ENCODE measurements at places on chromosomes 1 and 21. TPM values are rescaled to one million over a fixed set of nuclear protein-coding genes. Genes with fewer than 3 reads are reported as not detected.
A peak's percentile ranks its signal among the peaks of the same experiment; 100 is the strongest.

PRKAA2 gene
- 29.3 TPM for total RNA-seq

ZNF669 gene
- 7.6 TPM for total RNA-seq

- no peak for ATAC-seq
Observed at GRCh38 chr1:156431769-156432668, 63.0 kb downstream of the RHBG start.

DNA sequence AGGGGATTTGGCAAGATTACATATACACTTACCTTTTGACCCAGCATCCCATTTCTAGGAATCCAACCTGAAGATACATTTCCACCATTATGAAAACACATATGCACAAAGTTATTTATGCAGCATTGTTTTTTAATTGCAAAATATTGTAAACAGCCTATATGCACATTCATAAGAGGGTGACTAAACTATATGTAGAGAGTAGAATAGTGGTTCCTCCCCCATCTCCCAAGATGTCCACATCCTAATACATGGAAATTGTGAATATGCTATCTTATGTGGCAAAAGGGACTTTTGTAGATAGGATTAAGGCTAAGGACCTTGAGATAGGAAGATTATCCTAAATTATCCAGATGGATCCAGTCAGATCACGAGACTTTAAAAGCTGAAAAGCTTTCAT lies 91.6 kb downstream of the CLEC20A start:
- no peak for ATAC-seq

DNA sequence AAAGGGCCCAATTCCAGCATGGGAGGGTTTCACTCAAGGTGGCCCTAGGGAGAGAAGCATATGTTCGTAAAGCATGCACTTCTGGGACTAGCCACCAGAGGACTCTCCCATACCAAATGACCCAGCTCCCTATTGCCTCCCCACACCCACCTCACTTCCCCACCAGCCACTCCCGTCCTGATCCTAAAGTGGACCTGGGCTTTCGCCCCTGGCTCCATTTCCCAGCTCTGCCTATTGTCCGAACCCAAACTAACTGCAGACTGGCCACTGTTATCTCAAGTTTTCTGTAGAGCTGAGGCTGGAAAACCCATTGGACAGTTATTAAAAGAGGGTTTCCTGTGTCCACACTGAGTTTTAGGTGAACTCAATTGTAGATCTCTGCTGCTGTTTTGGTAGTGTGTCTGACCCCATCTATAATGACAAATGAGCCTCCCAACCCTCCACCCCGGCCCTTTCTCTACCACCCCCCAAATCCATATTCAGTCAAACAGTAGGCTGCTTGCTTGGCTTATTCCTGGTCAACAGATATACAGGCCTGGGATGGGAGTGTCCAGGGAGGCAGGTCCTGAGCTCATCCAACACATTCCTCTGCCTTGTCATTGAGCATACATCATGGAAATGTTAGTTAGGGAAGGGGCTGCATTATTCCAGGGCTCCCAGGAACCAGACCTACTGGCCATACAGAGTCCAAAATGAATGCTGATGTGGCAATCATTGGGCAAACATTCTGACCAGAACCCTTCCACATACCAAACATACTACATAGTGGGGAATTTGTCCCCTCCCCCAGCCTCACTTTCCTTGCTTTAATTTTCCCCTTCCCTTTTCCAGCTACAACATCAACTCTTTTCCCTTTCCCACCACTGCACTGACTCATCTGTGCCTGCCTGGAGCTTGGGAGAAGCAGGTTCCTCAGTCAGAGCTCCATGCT lies 59.2 kb downstream of the ABCA4 start:
- ATAC-seq: peak; percentile 77

DNA sequence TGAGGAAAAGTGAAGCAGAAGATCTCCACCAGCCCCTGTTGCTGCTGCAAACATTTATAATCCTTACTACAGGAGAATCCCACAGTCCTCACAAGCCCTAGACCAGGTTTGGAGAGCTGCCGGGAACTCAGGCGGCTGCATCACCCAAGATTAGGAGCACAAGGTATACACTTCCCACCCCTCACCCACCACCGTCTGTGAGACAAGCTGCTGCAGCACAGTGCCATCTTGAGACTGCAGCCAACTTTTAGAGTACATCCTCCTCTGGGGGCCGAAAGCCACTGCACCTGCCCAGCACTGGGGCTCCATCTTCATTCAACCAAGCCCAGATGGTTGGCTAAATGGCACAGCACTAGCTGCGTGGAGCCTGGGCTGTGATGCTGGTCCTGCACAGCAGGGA lies 13.8 kb downstream of the OLFML3 start:
- ATAC-seq: no peak

DNA sequence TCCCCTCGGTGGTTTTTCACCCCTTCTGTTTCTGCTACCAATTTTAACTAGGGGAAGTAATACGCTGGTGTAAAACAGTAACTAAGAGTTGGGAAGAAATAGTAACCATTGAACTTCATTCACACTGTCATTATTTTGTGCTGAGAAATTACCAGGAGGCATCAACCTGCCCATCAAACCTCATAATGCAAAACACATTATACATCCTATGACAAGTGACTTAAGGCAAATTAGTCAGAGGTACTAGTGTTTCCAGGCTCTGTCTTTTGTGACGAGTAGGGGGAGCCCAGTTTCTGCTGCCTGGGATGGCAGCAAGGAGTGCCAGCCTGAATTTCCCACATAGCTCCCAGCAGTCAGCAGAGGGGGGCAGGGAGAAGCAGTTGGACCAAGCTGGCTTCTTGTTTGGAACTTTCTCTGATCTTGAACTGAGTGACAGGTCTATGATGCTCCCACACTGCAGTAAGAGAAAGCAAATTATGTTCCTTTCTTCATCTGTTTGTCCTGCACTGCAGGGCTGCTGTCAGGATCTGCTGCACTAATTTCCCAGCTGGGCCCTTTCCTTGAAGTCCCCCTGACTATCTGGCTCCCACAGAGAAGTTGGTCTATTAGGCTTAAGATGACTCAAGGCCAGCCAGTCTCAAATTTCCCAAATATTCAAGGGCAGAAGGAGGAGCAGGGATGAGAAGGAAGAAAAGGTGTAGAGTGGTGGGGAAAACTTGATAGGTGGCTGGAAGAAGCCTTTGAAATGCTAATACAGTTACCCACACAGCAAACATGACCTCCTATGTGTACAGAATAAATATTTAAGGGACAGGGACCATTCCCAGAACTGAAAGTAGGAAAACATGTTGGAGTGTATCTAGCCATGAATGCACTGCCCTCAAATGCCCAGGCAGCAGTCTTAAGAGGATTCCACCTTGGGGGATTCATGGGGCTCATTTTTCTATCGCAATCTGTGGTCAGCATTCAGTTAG lies 322.8 kb downstream of the SEC16B start:
- ATAC-seq: no peak

DNA sequence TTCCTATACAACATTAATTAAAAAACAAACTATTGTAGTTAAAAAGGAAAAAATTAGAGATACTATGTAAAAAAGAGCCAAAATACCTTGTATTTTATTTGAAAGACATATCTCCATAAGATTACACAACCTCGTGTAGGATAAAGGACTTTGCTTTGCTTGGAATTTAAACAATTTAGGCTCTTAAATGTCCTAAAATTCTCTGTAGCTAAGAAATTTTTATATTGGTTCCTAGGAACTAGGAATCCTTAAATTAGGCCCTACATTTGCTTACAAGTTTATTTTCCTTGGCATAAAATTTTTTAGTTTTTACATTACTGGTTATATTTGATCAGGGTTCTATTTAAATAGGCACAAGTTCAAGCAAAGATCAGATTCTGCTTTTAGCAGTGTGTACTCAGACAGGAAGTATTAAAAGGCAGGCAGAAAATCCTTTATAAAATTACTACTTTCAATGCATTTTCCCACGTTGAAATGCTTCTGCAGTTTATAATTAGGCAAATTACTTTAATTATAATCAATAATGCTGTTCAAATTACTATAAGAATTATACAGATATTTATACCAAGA lies 3.4 kb upstream of the ANGPTL3 start:
- no peak for ATAC-seq

All from gastroesophageal sphincter (tissue), 4 donors.